ENCODE measurements at places on chromosomes 12 and 14.

DNA sequence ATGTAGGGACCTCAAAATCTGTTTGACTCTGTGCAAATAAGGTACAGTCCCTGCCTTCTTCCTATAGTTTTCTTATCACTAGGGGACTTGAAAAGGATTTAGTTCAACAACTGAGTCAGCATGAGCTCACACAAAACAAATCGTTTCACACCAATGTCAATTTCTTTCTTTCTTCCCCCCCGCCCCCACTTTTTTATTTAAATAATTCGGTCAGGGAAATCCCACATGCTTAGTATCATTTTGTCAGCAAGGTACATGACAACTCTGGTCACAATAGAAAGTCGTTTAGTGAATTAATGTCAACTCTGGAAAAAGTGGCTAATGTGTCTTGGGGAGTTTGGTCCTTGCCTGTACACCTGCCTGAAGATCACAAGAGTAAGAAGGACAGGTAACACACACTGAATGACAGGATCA, 232.2 kb upstream of the PLEKHG7 start:
- DNase-seq = peak; percentile 1

DNA sequence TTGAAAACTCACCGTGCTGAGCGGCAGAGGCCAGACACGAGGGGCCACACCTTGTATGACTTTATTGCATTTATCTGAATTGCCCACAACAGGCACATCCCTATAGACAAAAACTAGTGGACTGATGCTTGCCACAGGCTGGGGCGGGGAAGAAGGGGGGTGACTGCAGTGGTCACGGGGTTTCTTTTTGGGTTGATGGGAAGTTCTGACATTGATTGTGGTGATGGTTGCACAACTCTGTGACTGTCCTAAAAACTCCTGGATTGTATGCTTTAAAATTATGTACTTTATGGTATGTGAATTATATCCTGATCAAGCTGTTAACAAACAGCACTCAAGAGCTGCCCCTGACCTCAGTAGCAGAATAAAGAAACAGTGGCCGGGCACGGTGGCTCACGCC, 25.7 kb downstream of the DHX37 start:
- DNase-seq = no peak

- peak; percentile 19 for DNase-seq
These were observed 2.7 kb downstream of the PTHLH start for GRCh38 chr12:27969624-27970400.

DNA sequence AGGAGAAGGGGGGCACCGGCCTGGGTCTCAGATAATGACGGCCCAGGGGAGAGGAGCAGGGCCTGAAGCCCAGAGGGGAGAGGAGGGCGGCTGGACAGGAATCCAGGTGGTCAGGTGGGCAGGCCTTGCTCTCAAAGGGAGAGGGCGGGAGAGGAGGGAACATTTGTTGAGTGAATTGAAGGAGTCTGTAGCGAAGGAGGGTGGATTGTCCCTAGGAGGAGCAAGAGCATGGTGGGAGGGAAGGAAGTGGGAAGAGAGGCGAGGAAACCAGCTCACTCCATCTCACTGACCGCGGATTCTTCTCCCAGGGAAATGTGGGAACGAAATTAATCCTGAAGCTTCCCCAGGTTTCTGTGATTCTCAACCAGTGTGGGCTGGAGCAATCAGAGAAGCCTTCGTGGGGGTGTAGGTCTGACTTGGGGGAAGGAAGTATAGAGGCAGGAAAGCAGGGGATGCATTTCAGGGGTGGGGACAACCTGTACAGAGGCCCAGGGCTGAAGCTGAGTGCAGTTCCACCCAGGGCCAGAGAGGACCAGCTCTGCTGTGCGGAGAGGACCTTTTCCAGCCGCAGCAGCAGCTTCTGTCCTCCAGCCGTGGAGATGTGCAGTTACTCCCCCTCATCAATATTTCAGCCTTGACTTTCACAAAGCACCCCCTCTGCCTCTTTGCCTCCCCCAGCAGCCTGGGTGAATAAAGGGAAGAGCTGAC, 100.9 kb downstream of the CHST11 start:
- no peak for DNase-seq

DNA sequence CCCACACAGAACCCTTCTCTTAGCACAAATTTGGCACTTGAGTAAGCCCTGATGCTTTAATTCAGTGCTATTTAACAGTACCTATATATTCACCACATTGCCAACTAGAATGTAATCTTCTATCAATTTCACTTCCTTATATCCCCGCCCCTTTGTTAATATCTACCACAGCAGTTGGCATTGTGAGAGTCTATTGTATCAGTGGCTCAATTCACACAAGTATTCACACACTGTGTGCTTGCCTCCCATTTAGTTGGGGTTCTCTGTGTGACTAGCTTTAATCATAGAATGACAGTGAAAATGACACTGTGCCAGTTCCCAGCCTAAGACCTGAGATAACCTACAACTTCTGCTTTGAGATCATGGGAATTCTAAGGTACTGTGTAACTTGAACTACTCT, 103.1 kb downstream of the SEC23A start:
- DNase-seq = no peak

- no peak for DNase-seq
These were observed 178.9 kb upstream of the BCL2L14 start for GRCh38 chr12:11891754-11892386.

Measured in activated T-helper 1 cell treated with anti-CD3 and anti-CD28 coated beads, Interleukin-2, amount 50 U/mL, for 16 hours (primary cell).